ENCODE measurements at places on chromosomes 16 and 17.

GRCh38 chr16:46871597-46871996 lies 12.6 kb upstream of the GPT2 start:
- DNase-seq, result no peak

GRCh38 chr17:48121923-48122664 lies 14.5 kb downstream of the SNX11 start:
- no peak for DNase-seq

GRCh38 chr17:43134774-43135453 lies 9.8 kb upstream of the BRCA1 start:
- no peak for DNase-seq

GRCh38 chr16:83247767-83248372 lies 559.9 kb upstream of the HSBP1 start:
- no peak for DNase-seq

- no peak for DNase-seq
Observed at GRCh38 chr17:59748591-59748990, 41.1 kb downstream of the VMP1 start.

GRCh38 chr17:78791840-78792709 lies 10.0 kb upstream of the CYTH1 start:
- no peak for DNase-seq

DNA sequence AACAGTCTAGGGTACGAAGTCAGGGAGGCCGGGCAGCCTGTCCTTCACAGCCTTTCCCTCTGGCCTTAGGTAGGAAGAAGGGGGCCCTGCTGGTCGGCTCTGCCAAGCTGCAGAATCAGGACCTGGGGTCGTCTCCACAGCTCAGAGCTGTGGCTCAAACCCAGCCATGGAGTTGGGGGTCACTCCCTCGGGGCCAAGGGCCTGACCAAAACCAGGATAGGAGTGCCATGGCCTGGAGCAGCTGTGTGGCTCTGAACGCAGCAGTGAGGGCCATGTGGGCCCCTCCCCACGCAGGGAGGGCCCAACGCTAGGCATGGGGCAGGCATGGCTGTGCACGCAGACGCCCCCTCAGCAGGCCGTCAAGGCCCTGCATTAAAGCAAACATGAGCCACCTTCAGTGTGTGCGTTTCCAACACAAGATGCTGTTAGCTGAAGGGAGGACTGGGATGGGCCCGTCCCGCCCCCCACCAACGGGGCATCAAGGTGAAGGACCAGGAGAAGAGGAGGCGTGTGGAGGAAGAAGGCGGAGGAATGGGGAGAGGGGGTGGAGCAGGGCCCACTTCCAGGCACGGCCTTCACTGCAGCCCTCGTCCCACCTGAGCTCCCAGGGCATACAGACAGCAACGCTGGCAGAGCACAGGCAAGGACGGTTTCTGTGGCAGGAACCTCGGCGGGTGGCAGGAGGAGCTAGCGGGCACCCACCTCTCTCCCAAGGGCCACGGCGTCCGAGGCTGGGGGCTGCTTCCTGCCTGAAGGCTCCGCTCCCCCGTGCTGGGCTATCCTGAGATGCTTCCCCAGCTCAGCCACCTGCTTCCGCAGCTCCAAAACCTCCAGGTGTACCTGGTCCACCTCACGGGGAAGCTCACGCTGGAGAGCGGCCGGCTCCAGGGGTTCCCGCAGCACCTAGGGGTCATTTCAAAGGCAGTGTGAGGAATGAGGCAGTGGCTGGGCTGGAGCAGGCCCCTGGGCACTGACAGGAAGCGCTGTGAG lies 55.3 kb downstream of the CCDC57 start:
- DNase-seq, result no peak

DNA sequence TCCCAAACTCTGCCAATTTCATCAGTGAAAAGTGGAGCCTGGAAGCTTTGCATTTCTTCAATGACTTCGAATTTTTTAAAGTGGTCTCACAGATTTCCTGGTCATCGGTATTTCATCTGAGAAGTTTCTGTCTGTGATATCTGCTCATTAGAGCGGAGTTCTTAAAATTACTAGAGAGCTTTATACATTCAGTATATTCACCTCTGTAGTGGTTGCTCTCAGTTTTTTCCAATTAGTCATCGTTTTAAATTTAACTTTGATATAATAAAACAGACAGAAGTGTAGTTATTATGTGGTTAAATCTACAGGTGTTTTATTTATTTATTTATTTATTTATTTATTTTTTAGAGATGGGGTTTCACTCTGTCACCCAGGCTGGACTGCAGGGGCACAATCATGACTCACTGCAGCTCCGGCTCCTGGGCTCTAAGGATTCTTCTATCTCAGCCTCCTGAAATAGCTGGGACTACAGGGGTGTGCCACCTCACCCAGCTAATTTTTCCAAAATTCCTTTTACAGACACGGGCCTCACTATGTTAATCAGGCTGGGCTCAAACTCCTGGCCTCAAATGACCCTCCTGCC lies 16.0 kb downstream of the ARHGAP17 start:
- DNase-seq, result no peak

GRCh38 chr16:71693164-71693563 lies 31.3 kb downstream of the PHLPP2 start:
- DNase-seq, result no peak

DNA sequence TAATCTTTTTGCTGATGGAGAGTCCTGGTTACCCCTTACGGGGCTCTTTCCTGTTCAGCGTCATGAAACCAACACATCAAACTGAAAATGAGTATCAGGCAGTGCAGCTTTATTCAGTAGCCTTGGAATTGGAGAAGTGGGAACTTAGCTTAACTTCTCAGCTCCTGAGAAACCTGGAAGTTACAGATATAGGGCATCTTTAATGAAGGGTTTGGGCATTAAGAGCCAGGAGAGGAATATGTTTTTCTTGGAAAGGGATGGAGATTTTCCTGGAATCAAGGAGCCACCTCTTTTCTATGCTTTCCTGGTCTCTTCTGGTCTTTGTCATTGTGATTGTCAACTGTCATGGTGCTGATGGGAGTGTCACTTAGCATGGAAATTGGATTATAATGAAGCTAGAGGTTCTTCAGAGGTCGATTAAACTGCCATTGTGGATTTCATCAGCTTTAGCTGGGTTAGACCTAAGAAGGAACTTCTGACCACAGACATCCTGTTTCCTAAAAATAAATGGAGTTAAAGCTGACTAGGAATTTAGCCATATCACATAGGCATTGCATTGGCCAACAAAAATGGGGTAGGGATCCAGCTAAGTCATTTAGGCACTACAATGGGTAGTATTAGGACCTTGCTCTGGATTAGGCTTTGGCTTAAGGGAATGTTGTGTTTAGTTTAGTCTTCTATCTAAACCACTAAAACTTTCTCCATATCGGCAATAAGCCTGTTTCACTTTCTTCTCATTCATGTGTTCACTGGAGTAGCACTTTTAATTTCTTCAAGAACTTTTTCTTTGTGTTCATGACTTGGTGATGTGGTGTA lies 186.4 kb downstream of the BCAS3 start:
- no peak for DNase-seq

DNA sequence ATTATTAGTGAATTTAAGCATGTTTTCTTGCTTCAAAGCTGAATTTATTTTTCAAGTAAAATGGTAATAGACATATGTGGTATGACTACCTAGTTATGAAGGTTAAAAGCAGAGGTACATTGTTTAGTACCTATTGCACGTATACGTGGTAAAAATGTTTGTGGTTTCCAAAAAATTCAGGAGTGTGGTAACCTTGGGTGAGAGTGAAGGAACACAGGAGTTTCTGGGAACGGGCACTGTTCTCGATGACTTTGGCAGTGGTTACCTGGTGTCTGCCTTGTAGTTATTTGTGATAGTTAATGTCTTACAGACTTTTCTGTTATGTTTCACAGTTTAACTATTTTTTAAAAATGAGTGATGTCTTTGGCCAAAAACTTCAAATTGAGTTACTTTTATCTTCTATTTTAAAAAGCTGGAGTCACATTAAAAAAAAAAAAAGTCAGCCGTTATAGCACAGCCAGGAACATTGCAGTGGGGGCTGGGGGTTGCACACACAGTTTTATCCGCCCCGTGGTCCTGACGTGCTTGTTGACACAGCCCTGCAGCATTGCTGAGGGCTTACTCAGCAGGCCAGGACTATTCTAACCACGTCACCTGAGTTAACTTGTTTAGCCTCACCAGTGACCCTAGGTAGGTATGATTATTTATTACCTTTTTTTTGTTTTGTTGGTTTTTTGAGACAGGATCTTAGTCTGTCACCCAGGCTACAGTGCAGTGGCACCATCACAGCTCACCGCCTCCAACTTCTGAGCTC lies 10.9 kb downstream of the JPT2 start:
- DNase-seq, result no peak

- no peak for DNase-seq
Observed at GRCh38 chr16:87391324-87391949, 699 bp upstream of the MAP1LC3B start.

DNA sequence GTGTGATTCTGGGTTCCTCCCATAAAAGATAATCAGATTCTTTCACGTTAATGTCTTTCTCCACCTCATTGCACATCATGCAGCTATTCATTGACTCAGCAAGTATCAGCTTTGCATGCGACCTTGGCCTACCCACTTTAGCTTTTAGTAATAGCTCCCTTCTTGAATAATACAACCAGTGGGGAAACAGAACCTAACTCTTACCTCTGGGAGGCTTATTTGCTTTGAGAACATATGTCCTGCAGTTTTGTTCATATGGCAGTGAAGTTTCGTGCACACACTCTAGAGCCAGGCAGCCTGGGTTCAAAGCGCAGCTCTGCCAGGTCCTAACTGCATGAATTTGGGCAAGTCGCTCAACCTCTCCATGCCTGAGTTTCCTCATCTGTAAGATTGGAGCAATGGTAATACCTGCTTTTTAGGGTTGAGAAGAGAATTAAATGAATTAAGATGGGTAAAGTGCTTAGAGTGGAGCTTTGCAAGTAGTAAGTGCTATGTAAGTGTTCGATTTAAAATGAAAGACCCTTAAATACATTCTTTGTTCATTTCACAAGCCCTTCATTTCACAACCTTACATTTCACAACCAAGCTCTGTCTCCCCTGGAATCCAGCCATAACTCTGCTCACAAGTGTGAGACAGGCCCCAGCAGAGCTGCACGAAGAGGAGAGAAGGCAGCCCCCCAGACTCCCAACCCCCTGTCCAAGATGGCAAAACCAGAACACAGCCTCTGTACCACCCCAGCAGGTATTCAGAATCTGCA lies 29.3 kb downstream of the MAPT start:
- no peak for DNase-seq

- DNase-seq, result no peak
Observed at GRCh38 chr16:66948837-66949225, 12.2 kb upstream of the CES3 start.

GRCh38 chr16:3152277-3152990 lies 17.6 kb downstream of the ZNF213 start:
- peak; percentile 61 for DNase-seq

DNA sequence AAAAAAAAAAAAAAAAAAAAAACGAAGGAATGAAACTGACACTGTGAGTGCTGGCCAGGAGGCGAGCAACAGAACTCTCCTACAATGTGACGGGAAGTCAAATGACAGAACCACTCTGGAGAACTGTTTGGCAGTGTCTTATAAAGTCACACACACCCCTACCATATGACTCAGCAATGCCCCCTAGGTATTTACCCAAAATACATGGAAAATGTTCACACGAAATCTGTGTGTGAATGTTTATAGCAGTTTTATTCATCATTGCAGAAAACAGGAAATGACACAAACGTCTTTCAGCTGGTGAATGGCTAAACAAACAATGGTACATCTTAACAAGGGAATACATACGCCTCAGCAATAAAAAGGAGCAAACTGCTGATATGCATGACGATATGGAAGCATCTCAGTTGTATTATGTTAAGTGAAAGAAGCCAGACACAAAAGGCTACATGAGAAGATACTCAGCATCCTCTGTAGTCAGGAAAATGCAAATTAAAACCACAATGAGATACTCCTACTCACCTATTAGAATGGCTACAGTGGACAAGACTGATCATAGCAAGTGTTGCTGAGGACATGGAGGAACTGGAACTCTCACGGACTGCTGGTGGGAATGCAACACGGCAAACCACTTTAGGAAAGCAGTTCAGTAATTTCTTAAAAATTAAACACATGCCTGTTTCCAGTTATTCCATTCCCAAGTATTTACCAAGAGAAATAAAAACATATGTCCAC lies 74.7 kb downstream of the TBC1D16 start:
- DNase-seq, result no peak

DNA sequence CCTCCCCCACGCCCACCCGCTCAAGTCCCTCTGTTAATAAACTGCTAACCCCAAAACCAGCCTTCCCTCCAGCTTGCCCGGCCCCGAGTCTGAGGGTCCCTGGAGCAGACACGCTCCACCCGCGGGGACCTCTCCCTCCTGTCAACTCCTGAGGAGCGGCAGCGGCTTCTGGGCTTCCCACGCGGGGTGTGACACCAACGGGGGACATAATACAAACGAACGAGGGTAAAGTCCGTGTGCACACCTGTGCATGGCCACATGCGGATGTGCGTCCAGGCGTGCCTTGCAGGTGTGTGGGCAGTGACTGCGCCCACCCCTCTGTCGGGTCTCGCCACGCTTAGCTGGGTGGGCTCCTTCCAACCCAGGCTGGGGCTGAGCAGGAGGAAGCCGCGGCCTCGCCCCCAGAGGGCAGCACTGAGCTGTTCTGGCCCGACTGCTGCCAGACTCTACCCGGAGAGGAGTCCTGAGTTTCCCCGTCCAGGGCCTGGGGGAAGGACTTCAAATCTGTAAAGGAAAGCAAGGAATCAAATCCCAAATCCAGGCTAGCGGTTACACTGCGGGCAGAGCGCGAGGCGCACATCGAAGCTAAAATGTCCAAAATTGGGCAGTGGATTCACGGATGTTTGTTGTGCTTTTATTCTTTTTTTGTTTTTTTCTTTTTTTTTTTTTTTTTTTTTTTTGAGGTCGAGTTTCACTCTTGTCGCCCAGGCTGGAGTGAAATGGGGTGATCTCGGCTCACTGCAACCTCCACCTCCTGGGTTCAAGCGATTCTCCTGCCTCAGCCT lies 24.2 kb upstream of the KRT17 start:
- DNase-seq, result peak; percentile 64

- DNase-seq, result no peak
Observed at GRCh38 chr17:28940675-28941074, 10.6 kb downstream of the PHF12 start.

DNA sequence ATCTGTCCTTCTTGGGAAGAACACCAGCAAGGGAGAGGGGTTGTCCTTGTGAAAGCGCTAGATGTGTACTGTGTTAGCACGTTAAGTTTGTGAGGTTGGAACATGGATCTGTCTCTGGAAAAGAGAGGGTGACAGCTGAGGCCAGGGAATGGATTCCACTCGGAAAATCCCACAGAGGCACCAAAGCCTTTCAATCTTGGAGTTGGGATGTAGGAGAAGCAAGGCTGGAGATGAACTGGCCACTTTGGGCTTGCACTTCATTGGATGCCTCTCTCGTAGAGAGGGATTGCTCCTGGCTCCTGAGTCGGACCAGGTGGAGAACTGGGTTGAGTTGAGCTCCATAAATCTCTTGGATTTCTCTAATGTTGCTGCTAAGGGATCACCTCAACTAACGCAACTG lies 67.2 kb downstream of the CCDC182 start:
- DNase-seq, result no peak

Data from stimulated activated naive CD4-positive, alpha-beta T cell (primary cell).